Activated naive CD8-positive, alpha-beta T cell treated with anti-CD3 and anti-CD28 coated beads, Interleukin-2, amount 10 ng/mL, durations not matched to agents 7 days and 5 days (primary cell): ENCODE measurements at places on chromosomes 7 and 10. TPM values are rescaled to one million over a fixed set of nuclear protein-coding genes. Genes with fewer than 3 reads are reported as not detected.

DNA sequence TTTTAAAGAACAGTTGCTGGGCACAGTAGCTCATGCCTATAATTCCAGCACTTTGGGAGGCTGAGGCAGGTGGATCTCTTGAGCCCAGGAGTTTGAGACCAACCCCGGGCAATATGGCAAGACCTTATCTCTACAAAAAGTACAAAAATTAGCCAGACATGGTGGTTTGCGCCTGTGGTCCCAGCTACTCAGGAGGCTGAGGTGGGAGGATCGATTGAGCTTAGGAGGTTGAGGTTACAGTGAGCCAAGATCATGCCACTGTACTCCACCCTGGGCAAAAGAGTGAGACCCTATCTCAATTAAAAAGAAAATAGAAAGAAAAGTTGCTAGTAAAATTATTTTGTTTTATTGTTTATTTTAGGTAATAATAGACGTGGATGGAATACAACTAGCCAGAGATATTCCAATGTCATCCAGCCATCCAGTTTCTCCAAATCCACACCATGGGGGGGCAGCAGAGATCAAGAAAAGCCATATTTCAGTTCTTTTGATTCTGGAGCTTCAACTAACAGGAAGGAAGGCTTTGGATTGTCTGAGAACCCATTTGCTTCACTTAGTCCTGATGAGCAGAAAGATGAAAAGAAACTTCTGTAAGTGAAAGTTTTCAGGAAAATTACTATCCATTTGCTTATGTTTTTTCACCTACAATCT, 3.0 kb downstream of the NUP42 start:
- H3K4me1 ChIP-seq, result peaks cover 33% of the 10 kb centered on the region
- no peak overlapping the region for H3K4me3 ChIP-seq

GRCh38 chr7:1890289-1891235, 220.5 kb downstream of the ELFN1 start:
- peaks cover 5% of the 10 kb centered on the region for H3K4me1 ChIP-seq
- H3K36me3 ChIP-seq, result peaks cover 22% of the 10 kb centered on the region
- H3K4me3 ChIP-seq, result no peak overlapping the region
- no peak for DNase-seq
- no peaks in the 10 kb centered on the region for H3K27me3 ChIP-seq
- peak overlapping the region; percentile 16 for H3K27ac ChIP-seq

DNA sequence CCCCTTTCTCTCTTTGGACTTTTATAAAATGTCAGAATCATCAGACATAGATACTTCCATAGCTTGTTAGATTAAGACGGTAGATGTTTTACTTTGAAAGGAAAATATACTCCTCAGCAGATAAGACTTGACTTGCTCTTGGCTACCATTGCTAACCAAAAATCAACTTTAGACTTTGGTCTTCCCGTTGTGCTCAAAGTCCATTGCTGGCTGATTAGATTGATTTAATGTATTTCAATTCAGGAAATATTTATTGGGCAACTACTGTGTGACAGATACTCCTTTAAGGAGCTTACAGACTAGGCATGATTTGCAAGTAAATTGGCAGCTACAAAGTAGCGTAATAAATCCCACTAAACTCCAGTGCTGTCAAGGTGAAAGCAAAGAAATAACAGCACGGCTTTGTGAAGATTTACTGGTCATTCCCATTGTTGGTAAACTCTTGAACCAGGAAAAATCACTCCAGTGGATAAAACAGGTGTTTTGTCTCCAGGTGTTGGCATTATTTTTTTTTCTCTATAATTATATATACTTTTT, 95.7 kb upstream of the ARMC3 start:
- H3K36me3 ChIP-seq, result no peaks in the 10 kb centered on the region
- no peak for DNase-seq
- H3K4me3 ChIP-seq, result no peak overlapping the region
- H3K4me1 ChIP-seq, result no peaks in the 10 kb centered on the region

- peaks cover 20% of the 10 kb centered on the region for H3K4me1 ChIP-seq
- peak overlapping the region; percentile 85 for H3K4me3 ChIP-seq
- H3K27ac ChIP-seq, result peak overlapping the region; percentile 95
- peak; percentile 63 for DNase-seq
- H3K27me3 ChIP-seq, result no peaks in the 10 kb centered on the region
- H3K36me3 ChIP-seq, result peaks cover 1% of the 10 kb centered on the region
Observed at GRCh38 chr10:97016728-97017473, 168.9 kb downstream of the SLIT1 start.

GRCh38 chr7:44187636-44188416, 1.4 kb downstream of the GCK start:
- no peak for DNase-seq
- peaks cover 7% of the 10 kb centered on the region for H3K27me3 ChIP-seq
- H3K27ac ChIP-seq, result no peak overlapping the region
- peaks cover 2% of the 10 kb centered on the region for H3K36me3 ChIP-seq
- no peak overlapping the region for H3K4me3 ChIP-seq
- no peaks in the 10 kb centered on the region for H3K4me1 ChIP-seq

DNA sequence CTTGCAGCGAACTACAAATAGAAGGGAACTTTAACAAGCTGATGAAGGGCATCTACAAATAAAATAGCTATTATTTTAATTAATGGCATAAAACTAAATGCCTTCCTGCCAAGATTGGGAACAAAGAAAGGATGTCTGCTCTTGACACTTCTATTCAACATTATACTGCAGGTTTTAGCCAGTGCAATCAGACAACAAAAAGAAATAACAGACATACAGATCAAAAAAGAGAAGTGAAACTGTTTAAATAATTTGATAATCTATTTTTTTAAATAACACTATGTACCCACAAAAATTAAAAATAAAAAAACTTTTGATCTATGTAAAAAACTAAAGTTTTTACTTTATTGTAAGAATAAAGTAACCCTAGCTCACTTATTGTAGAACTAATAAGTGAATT, 22.4 kb upstream of the TLL2 start:
- H3K4me1 ChIP-seq, result peaks cover 8% of the 10 kb centered on the region
- no peak overlapping the region for H3K4me3 ChIP-seq
- peaks cover 26% of the 10 kb centered on the region for H3K36me3 ChIP-seq
- no peaks in the 10 kb centered on the region for H3K27me3 ChIP-seq
- H3K27ac ChIP-seq, result no peak overlapping the region

GRCh38 chr10:49478819-49479218, 60.1 kb downstream of the ERCC6 start:
- no peaks in the 10 kb centered on the region for H3K27me3 ChIP-seq
- no peak overlapping the region for H3K4me3 ChIP-seq
- no peak overlapping the region for H3K27ac ChIP-seq
- DNase-seq, result no peak
- H3K4me1 ChIP-seq, result no peaks in the 10 kb centered on the region

GRCh38 chr10:70613941-70614340, 11.4 kb upstream of the PRF1 start:
- H3K27me3 ChIP-seq, result no peaks in the 10 kb centered on the region
- no peak for DNase-seq
- peaks cover 2% of the 10 kb centered on the region for H3K36me3 ChIP-seq
- H3K4me1 ChIP-seq, result peaks cover 52% of the 10 kb centered on the region
- peak overlapping the region; percentile 56 for H3K27ac ChIP-seq

- H3K27ac ChIP-seq, result no peak overlapping the region
- H3K36me3 ChIP-seq, result peaks cover 13% of the 10 kb centered on the region
- H3K4me3 ChIP-seq, result no peak overlapping the region
- no peak for DNase-seq
- peaks cover 3% of the 10 kb centered on the region for H3K4me1 ChIP-seq
Observed at GRCh38 chr7:24778543-24779282, 21.4 kb upstream of the GSDME start.

GRCh38 chr10:60405172-60405571, 15.5 kb upstream of the ANK3 start:
- no peak overlapping the region for H3K27ac ChIP-seq
- DNase-seq, result no peak
- peaks cover 6% of the 10 kb centered on the region for H3K27me3 ChIP-seq
- no peaks in the 10 kb centered on the region for H3K36me3 ChIP-seq
- H3K4me1 ChIP-seq, result no peaks in the 10 kb centered on the region
- no peak overlapping the region for H3K4me3 ChIP-seq

The FEZF1 gene
- total RNA-seq, result not detected

The INHBA gene
- total RNA-seq, result not detected
